Stimulated activated CD4-positive, alpha-beta T cell treated with anti-CD3 and anti-CD28 coated beads, Interleukin-1b, Interleukin-23, amount 100 ng/mL, for 1 hour (primary cell): ENCODE measurements at places on chromosomes 6 and 20.

GRCh38 chr20:63381781-63382431 is 20.8 kb upstream of the CHRNA4 start:
- DNase-seq = peak; percentile 20

DNA sequence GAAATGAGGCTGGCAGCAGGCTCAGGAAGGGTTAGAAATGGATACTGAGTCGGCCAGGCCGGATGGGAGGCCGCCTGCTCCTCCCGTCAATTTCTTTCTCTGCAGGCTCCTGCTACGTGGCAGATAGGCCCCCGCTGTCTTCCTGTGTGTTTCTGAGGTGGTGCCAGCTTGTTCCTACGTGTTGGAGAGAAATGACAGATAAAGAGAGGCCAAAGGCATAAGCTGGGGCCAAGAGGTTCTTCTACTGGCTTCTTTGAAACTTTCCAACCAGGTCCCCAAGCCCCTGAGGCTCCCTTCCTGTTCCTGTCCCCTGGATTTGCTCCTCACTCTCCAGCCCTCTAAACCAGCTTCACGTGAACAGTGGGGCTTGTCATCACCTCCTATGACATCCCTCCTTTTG is 76.8 kb downstream of the TCP11 start:
- no peak for DNase-seq

DNA sequence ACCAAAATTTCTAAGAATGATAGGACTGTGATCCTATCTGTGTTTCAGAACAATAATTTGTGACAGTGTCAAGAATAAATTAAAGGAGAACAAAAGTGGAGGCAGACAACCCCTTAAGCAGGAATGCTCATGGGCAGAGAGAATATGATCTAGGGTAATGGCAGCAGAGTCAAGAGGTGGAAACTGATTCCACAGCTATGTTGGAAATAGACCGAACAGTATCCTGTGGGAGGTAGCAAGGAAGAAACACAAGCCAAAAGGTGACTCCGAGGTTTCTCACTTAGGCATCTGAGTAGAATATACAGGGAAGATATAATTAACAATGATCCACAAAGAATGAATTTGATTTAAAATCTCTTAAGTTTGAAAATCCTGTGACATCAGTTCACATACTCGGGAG is 100.5 kb downstream of the NRSN1 start:
- DNase-seq = no peak

GRCh38 chr6:149227796-149228195 is 89.7 kb upstream of the TAB2 start:
- DNase-seq = no peak

DNA sequence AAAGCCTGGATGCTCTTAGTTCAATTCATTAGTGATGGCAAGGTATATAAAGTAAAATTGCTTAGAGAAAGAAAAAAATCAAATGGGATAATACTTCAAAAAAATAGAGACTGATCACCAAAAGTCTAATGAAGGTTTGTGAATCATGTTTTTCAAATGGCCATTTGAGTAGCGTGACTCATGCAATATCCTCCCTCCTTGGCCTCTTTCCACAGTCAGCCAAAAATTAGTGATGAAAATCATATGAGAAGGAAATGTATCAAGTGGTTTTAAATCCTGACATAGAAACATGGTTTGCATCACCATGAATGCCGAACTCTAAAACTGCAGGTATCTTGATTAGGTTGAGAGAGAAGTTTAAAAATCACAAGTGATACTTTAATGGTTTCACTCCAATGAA is 1.2 kb upstream of the COL19A1 start:
- no peak for DNase-seq

- DNase-seq = no peak
Observed at GRCh38 chr6:2917801-2918445, 14.8 kb upstream of the SERPINB9 start.

DNA sequence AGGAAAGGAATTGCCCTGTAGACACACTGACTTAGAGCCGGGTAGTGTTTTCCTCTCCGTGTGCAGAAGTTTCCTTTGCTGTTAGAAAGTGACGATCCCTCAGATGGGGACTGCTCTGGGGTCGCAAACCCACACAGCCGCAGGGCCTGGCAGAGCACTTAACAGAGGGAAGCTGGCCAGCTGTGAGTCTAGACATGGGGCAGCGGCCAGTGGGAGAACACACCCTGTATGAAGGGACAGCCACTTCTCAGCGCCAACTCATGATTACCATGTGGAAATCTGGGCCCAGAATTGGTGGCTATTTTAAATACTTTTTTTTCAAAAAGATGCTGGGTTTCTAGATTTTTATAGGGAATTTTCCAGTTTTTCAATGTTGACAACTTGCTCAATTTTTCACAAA is 39.4 kb downstream of the SLC9A8 start:
- DNase-seq = no peak

DNA sequence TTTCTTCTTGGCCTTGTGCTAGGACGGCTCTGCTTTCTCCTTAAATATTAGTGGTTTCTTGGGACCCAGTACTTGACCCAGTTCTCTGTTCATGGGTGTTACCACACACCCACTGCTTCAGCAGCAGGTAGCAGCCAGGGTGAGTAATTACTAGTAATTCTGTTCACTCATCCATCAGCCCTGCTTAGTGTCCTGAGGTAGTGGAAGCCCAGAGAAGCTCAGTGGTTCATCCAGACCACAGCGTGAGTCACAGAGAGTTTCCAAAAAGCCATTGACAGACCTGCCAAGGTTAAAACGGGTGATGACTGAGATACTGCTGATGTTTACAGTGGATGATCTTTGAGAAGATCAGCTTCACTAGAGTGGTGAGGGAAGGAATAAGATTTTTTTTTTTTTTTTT is 51.7 kb upstream of the HINT3 start:
- DNase-seq = no peak

GRCh38 chr6:66896415-66896814 is 1189.4 kb upstream of the EYS start:
- no peak for DNase-seq

GRCh38 chr6:157305670-157306653 is 17.4 kb downstream of the TMEM242 start:
- no peak for DNase-seq

DNA sequence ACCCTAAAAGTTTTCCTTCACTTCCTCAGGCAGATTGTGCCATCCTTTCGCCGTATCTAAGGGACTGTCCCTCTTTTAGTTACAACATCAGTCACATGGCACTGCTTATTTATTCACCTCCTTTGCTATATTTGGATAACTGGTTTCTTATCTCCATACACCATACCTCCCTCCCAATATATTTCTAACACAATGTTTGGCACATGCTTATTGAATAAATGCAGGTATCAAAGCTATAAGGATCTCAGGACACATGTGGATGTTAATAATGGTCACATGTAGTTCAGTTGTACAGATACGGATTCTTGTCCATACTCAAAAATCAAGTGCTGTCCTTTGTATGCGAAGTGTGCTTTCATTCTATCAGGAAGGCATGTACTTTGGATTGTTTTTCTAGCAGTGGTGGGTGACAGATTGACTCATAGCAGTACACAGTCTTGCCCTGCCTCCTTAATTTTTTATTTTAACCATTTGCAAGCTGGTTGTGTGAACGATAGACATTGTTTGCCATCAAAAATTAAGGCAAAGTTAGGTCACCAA is 407.1 kb upstream of the RUNX2 start:
- DNase-seq = no peak

DNA sequence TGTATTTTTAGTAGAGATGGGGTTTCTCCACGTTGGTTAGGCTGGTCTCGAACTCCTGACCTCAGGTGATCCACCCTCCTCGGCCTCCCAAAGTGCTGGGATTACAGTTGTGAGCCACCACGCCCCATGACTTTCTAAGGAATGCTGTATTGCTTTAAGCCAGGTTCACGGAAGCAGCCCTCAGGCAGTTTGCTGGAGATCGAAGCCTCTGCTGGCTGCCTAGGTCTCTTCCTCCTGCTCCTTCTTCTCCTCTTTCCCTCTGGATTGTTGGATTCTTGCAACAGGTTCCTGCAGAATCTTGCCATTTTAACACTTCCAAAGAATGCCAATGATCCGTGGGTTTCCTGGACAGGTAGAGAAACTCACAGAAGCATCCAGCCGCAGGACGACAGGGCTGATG is 29.3 kb upstream of the B4GALT5 start:
- no peak for DNase-seq

GRCh38 chr20:60292001-60292520 is 333.8 kb downstream of the CDH26 start:
- no peak for DNase-seq

GRCh38 chr6:119060255-119060907 is 18.1 kb downstream of the FAM184A start:
- no peak for DNase-seq

- no peak for DNase-seq
Observed at GRCh38 chr6:166496460-166496859, 90.0 kb downstream of the RAMACL start.

GRCh38 chr6:163249651-163250101 is 164.8 kb upstream of the QKI start:
- DNase-seq = no peak

DNA sequence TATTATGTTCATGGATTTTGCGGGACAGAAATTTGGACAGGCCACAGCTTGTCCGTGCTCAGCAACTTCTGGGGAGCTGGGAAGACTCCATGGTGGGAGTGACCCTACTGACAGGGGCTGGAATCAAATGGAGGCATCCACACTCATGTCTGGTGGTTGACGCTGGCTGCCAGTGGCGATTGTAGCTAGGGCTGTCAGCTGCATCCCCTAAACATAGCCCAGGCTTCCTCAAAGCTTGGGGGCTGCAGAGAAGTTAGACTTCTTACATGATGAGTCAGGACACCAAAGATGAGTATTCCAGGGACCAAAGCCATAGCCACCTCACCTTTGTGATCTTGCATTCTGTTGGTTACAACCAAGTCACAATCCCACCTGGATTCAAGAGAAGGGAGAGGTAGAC is 18.4 kb upstream of the FAM50B start:
- DNase-seq = no peak

- no peak for DNase-seq
Observed at GRCh38 chr6:113526995-113527394, 330.1 kb upstream of the MARCKS start.

DNA sequence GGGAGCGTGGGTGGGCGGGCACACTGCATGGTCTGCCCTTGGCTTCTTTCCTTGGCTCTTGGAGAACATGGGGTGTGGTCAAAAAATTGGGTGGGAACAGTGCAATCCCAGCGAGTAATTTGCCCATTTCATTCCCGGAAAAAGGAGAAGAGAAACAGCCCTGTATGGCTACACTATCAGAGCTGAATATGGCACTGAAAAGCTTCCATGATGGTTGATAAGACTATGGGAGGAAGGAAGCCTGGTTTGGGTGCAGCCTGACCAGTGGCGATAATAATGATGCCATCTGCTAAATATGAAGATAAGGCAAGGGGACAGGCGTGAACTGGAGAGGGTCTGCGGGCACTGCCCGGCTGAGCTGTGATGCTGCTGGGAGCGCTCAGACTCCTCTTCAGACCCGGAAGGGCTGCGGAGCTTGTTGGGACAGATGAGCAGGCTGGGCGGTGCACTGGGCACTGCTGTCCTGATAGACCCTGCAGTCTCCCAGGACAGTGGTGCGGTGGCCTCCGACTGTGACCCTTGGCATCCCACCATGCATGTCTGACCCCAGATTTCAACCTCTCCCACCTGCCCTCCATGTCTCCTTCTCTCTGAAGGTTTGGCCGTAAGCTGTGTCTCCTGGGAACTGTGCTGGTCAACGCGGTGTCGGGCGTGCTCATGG is 10.2 kb downstream of the SLC22A1 start:
- no peak for DNase-seq

GRCh38 chr6:81093051-81093450 is 659.4 kb downstream of the TENT5A start:
- DNase-seq = no peak

GRCh38 chr6:20845592-20845991 is 311.3 kb downstream of the CDKAL1 start:
- DNase-seq = no peak

DNA sequence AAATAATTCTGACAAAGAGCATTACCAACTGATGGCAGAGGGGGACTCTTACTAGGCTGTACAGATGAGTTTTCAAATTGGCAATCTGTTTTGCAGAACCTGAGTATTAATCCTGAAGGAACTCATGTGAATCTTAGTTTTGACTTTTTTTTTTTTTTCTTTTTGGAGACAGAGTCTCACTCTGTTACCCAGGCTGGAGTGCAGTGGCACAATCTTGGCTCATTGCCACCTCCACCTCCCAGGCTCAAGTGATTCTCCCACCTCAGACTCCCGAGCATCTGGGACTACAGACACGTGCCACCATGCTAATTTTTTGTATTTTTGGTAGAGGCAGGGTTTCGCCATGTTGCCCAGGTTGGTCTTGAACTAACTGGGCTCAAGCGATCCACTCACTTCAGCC is 49.3 kb downstream of the KCTD20 start:
- no peak for DNase-seq

GRCh38 chr6:1222728-1223595 is 88.9 kb upstream of the FOXQ1 start:
- no peak for DNase-seq

DNA sequence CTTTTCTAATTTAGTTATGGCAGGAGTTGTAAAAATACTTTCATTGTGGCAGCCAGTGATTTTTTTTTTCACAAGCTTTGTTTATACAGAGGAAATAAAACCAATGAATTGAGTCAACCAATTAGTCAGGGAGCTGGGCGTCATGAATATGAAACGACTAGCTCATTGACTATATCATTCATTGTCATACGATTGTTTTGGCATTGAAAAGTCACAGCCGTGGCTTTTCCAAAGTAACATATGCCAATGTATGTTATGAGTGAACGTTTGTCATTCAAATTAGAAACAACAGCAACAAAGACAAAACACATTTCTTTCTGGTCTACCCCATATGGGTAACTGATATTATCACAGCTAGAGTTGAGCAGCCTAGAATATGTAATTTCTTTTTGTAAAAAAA is 810.6 kb downstream of the EPHA7 start:
- no peak for DNase-seq

DNA sequence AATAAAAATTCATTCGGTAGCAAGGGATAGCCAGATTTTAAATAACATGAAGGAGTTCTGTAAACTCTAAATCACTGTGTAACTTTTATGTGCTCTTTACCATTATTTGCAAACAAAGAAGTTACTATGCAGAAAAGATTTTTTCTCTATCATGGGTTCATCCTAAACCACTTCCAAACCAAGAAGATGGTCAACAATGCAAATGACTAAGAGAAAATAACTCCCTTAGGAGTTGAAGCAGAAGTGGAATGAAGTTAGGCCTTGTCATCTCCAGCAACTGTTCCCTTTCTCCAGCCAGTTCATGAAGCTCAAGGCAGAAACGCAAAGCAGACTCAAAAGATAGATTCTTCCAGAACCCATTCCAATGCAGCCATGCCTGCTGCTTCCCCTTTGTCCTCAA is 66.0 kb downstream of the MBOAT1 start:
- DNase-seq = no peak
